GOT3 (cell line): ENCODE measurements at places on chromosomes 12 and 14.

DNA sequence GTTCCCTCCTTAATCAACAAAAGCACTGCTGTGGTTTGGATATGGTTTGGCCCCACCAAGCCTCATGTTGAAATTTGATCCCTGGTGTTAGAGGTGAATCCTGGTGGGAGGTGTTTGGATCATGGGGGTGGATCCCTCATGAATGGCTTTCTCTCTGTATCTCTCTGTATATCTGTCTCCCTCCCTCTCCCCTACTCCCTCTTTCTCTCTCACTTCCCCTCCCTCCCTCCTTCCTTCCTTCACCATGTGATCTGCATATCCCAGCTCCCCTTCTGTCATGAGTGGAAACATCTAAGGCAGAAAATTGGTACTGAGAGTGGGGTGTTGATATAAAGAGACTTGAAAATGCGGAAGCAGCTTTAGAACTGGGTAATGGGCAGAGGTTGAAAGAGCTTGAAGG lies 5.2 kb downstream of the GSKIP start:
- no peak for DNase-seq

GRCh38 chr12:110234755-110235154 lies 46.3 kb upstream of the ATP2A2 start:
- DNase-seq: no peak

GRCh38 chr12:108271951-108272872 lies 66.9 kb downstream of the CMKLR1 start:
- no peak for DNase-seq

DNA sequence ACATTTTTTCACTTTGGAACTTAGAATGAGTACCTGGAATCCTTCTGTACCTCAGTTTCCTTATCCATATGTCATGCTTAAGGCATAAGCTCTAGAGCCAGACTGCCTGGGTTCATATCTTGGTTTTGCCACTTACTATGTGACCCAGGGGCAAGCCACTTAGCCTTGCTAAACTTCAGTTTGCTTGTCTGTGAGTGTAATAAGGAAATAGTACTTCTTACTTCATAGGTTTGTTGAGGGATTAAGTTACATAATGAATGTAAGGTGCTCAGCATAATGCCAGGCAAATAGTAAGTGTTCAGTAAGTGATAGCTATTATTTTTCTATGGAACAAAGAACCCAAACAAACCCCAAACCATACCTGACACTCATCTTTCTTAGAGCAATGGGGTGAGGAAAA lies 225.1 kb downstream of the BCAT1 start:
- no peak for DNase-seq

- no peak for DNase-seq
Measured at GRCh38 chr14:41606532-41607303, at the start of gene LRFN5. LRFN5 (plus strand) TSS chr14:41606876.

- DNase-seq: no peak
Measured at GRCh38 chr12:122421187-122421820, 1.2 kb downstream of the CLIP1 start.

GRCh38 chr12:101685092-101685491 lies 12.3 kb upstream of the CHPT1 start:
- no peak for DNase-seq

DNA sequence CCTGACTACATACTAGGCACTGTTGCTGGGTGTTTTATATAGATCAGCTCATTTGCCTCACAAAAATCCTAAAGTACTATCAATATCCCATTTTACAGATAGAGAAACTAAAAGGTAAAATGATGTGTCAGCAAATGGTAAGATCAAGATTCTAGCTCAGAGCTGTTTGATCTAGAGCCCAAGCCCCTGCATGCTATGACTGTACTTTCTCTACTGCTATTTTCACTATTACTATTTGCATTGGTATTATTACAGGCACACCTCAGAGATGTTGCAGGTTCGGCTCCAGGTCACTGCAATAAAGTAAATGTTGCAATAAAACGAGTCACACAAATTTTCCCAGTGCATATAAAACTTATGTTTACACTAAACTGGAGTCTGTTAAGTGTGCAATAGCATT lies 10.9 kb downstream of the ISCU start:
- no peak for DNase-seq

- no peak for DNase-seq
Measured at GRCh38 chr12:64737539-64737938, 21.7 kb downstream of the GNS start.

GRCh38 chr12:123396954-123397353 lies 13.0 kb downstream of the KMT5A start:
- no peak for DNase-seq

DNA sequence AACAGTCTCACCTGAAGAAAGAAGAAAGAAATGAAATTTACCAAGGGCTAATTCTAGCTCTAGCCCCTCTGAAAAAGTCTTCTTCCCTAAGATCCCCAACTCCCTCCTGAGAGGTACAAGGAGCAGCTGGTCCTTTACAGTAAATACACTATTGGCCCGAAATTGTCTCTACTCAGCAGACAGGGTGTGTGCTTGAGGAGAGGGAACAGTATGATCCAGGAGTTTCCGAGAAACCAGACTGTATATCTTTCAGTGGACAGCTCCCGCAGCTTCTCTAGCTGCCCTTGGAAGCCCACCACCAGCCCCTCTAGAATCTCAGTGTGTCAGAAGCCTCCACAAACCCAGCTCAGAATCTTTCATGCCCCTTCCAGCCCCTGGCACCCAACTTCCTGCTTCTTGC lies 8.1 kb downstream of the GPR84 start:
- DNase-seq: no peak

- DNase-seq: no peak
Measured at GRCh38 chr14:72948481-72949138, 22.3 kb downstream of the DCAF4 start.

DNA sequence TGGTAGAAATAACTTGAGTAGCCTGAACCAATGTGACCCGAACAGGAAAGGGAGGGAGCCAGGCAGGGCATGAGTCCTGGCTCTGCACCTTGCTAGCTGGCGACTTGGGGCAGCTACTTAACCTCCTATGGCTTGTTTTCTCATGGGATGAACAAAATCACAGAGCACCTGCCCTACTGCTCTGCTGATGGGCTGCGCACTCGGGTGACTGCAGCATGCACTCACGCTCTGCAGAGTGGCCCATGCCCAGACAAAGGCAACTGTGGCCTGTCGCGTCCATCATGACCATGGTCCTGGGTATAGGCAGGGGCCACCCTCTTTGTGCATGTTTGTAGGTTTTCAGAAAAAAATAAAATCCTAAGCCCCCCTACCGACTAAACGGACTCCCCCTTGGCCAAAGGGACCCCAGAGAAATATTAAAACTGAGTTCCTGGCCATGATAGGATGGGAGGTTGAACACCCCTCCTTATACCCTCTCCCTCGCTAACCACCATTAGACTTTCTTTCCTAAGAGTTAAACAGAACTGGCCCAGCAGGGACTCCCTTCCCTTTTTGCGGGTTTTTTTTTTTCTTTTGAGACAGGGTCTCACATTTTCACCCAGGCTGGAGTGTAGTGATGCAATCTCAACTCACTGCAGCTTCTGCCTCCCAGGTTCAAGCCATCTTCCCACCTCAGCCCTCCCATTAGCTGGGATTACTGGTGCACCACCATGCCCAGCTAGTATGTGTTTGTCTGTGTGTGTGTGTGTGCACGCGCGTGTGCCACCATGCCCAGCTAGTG lies 32.5 kb downstream of the VWF start:
- DNase-seq: no peak

- no peak for DNase-seq
Measured at GRCh38 chr12:59168647-59169046, 248.3 kb upstream of the LRIG3 start.

- DNase-seq: no peak
Measured at GRCh38 chr12:23899434-23899833, 50.0 kb downstream of the SOX5 start.

DNA sequence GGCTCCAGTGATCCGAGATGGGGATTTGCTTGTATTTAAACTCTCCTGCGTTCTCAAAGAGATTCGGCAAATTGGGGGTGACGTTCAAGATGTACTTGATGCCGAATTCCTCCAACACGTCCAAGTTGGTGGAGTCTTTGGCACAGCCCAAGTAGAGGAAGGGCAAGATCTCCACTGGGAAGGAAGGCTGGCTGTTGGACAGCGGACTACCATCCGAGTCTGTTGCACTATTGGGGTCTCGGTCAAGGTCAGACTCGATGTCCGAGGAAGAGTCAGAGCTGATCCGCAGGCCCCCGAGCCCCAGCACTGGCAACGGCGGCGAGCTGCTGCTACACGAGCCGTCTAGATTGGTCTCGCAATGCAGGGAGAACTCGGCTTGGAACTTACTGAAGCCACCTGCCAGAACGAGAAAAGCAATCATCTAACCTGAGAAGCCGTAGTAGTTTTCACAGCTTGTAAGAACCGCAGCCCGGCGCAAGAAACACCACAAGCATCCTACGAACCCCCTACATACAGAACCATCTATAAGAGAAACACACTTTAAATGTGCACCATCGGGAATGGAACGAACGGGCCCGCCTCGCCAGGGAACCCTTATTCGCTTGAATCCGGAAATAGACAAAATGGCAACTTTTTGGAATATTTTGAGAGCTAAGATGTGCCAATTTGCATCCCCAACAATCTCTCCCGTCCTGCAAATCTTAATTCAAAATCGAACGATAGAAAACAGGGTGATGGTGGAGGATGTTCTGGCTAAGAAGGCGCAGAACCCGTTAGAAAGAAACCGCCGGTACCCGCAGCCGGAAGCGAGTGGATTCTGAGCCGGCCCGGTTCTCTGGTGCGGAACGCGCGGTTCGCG lies 1.4 kb downstream of the DUSP6 start:
- DNase-seq: no peak

DNA sequence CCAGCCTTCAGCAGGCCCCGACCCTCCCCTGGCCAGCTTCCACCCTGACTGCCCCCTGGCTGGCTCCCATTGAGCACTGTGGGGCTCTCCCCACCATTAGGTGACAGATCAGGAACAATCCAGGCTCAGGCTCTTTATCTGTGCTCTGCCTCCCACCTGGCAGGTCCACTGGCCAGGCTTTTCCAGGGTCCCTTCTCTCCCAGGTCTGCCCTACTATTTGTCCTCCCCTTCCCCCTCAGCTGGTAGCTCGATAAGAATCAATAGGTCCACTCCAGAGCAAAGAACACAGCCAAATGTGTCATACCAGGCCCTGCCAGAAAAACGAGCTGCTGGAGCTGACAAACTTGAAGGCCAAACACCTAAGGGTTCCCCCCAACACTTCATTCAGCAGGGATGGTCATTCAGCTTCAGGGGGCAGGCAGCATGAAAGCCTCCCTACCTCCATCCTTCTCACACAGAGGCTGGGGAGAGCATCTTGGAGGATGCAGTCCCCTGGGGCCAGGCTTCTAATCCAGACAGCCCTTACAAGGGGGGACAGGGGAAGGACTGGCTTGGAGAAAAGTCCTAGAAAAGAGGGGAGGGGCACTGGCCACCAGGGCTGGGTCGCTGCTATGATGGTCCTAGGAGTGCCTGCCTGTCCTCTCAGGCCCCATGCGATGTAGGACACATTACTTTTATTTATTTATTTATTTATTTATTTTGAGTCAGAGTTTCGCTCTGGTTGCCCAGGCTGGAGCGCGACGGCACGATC lies 1.9 kb upstream of the KRT18 start:
- DNase-seq: no peak

DNA sequence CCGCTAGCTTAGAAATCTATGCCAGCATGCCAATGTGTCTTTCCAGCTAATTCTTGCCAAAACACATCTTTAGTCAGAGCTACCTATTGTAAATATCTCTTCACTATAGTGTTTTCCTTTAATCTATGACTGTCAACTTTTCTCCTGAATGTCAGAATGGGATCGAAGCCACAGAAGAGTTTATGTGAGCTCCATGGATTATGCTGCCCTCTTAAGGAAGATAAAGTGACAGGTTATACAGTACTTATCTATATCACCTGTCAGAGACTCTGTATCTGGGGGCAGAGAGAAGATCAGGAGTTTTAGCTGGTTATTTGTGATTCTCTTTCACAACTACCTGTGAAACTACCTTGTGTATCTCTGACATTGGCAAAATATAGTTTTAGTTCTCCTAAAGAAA lies 204.3 kb upstream of the SEL1L start:
- DNase-seq: no peak

DNA sequence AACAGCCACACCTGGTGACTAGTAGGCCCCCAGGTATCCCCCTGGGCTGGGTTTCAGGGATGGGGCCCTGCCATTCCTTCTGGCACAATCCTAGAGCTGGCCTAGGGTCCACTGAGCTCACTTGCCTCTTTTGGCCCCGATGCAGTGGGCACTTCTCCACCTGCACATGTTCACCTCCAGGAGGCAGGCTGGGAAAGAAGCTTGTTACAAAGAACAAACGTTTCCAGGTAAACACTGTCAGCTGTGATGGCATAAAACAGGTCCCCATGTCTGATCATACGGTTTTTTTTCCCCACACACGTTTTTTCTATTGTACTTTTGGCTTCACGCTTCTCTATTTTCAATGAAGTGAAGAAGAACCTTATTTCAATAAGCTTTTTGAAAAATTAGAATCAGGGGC lies 15.8 kb upstream of the HVCN1 start:
- no peak for DNase-seq

DNA sequence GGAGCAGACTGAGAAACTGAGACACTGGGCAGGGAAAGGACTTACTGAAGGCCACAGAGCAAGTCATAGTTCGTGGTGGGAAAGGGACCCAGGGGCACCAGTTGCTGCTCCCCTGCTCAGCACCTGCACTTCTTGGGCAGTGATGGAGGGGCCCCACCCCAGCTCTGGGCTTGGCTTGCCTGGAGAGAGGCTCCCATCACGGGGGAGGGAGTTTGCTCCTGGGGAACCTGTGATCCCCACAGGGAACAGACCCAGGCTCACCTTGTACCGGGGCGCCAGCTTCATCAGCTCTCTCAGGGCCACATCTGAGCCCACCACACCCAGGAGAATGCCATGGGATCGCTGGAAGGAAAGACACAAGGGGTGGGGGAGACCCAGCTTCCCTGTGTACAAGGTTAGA lies 39.8 kb downstream of the CACNA2D4 start:
- DNase-seq: no peak

- no peak for DNase-seq
Measured at GRCh38 chr12:5022465-5023061, 21.1 kb upstream of the KCNA5 start.

GRCh38 chr12:58386136-58386535 lies 444.8 kb downstream of the ATP23 start:
- no peak for DNase-seq

GRCh38 chr14:81330619-81331122 lies 69.5 kb downstream of the STON2 start:
- DNase-seq: no peak

GRCh38 chr12:42759622-42760273 lies 170.2 kb upstream of the PRICKLE1 start:
- DNase-seq: peak; percentile 60

- DNase-seq: no peak
Measured at GRCh38 chr14:79740066-79740601, 471.2 kb downstream of the DIO2 start.

- no peak for DNase-seq
Measured at GRCh38 chr12:68374307-68374982, 42.3 kb upstream of the MDM1 start.
